Esophagus squamous epithelium (tissue), 5 donors: ENCODE measurements at places on chromosomes 7 and 10. TPM values are rescaled to one million over a fixed set of nuclear protein-coding genes. Genes with fewer than 3 reads are reported as not detected.

NKX2-3 gene
- not detected for total RNA-seq

NME8 gene
- total RNA-seq: not detected

CHN2 gene
- 0.08 TPM for total RNA-seq

IGFBP3 gene
- total RNA-seq: 66.2 TPM

TFEC gene
- 0.40 TPM for total RNA-seq
